HT1080 (cell line): ENCODE measurements at places on chromosomes 4 and X.

DNA sequence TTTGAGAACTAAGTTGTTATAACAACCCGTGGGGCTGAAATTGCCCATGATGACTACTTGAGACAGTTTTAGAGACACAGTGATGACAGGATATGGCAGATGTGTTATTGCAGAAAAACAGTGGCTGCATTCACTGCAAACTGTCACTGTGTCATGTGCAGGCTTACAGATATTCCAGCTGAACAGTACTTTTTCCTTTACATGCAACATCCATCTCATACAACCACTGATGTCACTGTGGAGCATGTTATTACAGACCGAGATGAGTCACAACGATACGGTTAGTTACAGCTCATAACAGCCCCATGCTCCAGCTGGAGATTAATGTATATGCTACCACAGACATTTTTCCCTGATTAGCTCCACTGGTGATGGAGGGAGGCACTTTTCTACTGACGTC lies 207.4 kb downstream of the TMA16 start:
- peak; percentile 81 for DNase-seq

GRCh38 chr4:95142932-95143331 lies 385.2 kb downstream of the BMPR1B start:
- no peak for DNase-seq

GRCh38 chr4:146072376-146072775 lies 103.1 kb upstream of the LSM6 start:
- DNase-seq = no peak

GRCh38 chr4:65696436-65696835 lies 26.1 kb upstream of the EPHA5 start:
- no peak for DNase-seq

DNA sequence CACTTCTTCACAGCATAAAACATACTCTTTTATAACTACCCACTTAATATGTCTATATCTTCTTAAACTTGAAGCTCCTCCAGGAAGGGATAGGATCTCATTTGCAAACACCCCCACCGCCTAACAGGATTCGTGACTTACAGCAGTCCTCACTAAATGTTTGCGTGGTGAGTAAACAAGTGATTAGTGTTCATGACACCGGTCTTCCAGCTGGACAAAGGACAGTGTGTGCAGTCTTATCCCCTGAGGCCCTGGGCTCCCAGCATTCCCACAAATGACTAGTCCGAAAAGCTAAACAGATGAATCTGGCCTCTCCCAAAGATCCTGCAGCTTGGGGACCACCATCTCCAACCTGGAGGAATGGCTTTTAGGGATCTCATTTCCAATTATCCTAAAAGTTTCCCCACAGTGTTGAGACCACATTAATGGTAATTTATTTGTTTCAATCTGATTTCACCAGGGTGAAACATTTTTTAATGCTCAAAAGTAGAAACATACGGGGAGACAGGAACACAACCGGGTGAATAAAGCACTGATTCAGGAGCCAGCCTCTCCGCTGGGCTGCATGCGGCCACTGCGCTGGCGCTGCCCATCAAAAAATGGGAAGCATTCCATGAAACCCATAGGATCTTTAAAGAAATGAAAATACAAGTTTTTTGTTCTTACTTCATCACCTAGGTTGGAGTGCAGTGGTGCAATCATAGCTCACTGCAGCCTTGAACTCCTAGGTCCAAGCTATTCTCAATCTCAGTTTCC lies 69.2 kb downstream of the HADH start:
- peak; percentile 38 for DNase-seq

DNA sequence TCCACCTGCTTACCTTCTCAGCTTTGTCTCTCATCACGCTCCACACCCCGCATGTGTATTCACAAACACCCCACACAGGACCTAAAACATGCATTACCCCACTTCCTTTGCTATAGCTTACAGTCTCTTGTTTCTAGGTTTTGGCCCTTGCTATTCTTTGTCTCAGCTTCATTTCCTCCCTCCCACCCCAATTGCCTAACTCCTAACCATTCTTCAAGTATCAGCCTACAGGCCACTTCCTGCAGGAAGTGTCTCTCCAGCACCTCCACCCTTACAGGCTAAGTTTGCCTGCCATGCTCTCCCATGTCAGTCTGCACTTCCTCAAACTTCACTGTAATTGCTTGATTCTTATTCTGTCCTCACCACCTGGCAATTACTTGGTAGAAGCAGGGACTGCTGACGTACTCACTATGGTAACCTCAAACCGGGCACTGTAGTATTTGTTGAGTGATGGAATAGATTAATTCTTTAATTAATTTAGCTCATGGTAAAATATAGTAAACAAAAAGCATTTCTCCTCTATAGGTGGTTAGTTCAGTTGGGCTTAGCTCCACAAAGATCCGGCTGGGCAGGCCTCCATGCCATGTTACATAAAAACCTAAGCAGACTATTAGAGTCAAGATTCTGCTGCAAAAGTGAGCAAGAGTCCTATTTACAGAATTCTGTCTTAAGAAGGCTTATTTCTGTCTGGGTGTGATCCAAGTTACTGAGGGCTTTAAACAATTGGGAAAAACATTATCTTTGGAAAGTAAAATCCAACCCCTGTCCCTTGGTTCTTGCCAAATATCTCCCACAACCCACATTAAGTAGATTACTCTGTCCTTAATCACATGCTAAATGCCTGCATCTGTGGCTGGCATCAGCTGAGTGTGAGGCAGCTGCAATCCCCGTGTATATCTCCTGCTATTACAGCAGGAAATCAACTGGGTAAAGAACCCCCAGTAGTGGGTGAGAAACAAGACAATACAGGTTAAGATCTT lies 124.7 kb upstream of the CPEB2 start:
- DNase-seq = peak; percentile 46

GRCh38 chr4:42381666-42382065 lies 15.6 kb upstream of the SHISA3 start:
- DNase-seq = no peak

GRCh38 chrX:8679550-8679949 lies 52.4 kb downstream of the ANOS1 start:
- DNase-seq = no peak
